Muscle of leg (tissue), 16 donors: ENCODE measurements at places on chromosomes 3 and 15.

GRCh38 chr3:185796431-185797107, 28.3 kb downstream of the IGF2BP2 start:
- peak; percentile 48 for DNase-seq

DNA sequence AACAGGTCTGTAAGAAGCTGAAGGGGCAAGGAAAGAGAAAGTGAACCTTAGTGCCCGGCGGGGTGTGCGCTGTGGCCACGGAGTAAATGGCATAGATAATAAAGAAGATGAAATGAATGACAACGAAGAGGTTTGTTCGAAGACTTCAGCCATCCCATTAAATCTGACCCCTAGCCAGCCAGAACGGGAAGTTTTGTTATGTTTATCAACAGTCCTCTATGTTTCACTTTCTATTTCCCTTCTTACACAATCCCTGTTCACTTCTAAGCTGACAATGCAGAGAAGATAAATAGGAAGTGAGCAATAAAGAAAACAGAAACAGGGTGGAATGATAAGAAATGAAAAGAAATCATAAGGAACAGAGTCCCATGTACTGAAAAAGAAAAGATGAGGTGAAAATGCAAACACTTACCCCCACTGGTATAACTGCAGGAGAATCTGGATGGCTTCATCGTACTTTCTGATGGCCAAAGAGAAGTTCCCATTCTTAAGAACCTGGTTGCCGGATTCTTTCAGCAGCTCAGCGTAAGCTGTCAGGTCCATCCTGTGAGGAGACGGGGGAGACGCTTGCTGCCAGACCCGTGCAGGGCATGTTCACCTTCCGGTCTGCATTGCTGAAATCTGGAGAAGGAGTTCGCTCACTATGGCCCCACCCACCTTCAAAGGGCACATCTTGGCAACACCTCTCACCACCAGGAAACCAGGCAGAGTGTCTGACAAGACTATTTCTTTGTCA, 36.8 kb downstream of the TRANK1 start:
- peak; percentile 81 for DNase-seq

GRCh38 chr15:32120577-32121383, 90.5 kb downstream of the CHRNA7 start:
- DNase-seq: no peak

GRCh38 chr15:88894348-88894818, 961 bp downstream of the HAPLN3 start:
- DNase-seq: peak; percentile 54

DNA sequence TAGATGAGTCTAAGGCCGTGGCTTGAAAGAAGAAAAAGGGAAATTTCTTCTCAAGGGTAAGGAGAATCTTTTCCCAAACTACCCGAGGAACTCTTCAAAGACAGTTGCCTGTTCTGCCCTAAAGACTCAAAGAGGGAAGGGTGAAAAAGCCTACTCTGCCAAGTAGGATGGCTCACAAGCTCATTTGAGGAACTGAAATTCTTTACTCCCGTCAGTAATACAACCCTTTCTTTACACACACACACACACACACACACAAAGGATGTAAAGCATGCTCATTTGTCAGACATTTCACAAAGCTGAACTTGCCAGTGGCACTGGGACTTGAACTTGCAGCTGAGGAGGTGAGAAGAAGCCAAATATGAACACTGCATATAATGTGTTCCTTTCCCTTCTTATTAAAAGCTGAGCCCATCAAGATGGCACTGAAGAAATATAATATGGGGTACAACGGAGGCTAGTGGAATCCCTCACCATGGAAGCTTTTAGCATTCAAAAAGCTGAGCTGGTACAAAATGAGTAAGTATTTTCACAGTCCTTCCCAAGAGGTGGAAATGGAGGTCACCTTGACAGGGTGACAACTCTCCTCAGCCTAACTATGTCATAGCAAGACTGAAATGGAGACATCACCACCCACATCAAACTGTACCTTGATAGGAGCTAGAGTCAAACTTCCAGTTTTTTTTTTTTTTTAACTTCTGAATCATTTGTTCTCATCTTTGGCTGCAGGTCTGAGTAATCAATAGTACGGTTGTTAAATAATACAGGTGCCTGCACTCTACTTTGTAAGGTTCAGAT, 57.6 kb downstream of the TAFA4 start:
- no peak for DNase-seq

DNA sequence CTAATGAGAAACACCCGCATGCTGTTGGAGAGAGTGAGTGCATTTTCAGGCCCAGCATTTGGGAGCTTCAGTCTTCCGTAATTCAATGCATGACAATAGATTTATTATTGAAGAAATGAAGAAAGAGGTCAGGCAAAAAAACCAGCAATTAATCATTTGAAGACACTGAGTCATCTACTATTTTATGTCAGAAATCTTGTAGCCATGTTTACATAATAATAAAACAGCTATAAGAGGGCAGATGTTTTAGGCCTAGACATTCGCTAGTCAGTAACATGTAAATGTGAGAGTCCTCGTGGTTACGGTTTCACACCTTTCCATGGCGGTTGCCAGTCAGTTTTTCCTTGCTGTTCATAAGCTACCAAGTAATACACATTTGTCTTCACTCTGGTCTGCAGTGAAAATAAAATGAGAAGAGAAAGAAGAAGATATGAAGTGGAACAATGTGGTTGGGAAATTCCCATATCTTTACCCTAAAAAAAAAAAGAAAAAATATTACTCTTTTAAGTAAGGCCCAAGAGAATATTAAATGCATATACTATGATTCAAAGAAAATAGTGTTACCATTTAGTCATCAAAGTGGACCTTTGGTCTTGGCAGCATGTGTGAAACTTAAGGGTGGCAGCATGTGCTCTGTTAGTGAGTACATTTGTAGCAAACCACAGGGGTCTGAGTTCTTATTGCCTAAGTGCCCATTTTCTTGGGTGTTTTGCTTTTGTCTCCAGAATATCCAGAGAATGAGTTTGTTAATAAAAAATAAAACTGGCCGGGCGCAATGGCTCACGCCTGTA, 140.5 kb upstream of the TBL1XR1 start:
- DNase-seq: peak; percentile 45

GRCh38 chr3:72088486-72089025, 303.6 kb upstream of the PROK2 start:
- no peak for DNase-seq

GRCh38 chr3:156728267-156728985, 54.0 kb downstream of the TIPARP start:
- DNase-seq: no peak

DNA sequence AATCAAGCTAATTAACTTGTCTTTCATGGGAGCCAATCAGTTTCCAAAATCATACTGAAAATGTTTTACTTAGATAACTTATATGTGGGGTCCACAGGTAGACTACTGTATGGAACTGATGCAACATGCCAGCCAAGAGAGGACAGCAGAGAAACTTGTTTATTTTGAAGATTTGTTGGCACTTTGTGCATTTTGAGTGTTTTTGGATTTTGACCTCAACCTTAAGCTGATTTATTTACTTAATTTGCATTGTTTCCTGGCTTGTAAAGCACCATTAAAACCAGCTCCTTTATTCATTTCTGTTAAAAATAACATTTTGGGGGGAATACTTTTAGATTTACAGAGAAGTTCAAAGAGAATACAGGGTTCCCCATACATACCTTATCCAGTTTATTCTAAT, 166.6 kb downstream of the MCTP2 start:
- DNase-seq: no peak

GRCh38 chr3:23728601-23729117, 77.1 kb upstream of the UBE2E1 start:
- DNase-seq: no peak

GRCh38 chr15:91741986-91742385, 111.5 kb upstream of the SLCO3A1 start:
- no peak for DNase-seq

DNA sequence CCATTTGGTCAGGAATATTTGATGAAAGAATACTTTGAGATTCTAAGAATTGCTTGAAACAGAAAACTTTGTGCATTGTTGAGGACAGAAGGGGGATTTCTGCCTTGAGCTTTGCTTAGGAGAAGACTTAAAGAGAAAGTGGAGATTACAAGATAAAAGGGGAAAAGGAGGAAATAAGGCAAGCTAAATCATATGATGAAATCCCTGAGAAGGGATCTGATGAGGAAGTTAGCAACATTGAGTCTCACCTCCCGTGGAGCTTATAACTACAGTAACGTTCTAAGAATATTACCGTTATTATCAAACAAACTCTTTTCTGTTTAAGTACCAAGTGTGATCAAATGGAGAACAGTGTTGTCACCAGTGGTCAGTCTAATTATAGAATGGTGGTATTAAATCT, 414.7 kb upstream of the NAALADL2 start:
- DNase-seq: no peak

DNA sequence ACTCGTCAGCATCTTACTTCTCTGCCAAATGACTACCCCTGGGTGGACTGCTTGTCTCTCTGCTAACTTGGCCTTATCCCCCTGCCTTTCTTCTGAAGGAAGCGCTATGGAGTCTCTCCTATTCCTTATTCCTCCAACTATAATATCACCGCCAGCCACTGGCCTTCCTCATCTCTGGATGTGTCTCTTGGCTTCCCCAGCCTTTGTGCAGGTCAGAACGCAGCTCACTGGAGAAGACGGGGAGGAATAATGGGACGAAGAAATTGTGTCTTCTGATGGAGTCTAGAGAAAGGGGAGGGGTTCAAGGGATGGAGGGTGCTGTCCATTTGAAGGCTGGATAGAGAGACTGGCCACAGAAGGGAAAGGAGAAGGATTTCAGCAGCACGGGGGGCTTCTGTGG, 16.9 kb downstream of the ITGA11 start:
- no peak for DNase-seq

DNA sequence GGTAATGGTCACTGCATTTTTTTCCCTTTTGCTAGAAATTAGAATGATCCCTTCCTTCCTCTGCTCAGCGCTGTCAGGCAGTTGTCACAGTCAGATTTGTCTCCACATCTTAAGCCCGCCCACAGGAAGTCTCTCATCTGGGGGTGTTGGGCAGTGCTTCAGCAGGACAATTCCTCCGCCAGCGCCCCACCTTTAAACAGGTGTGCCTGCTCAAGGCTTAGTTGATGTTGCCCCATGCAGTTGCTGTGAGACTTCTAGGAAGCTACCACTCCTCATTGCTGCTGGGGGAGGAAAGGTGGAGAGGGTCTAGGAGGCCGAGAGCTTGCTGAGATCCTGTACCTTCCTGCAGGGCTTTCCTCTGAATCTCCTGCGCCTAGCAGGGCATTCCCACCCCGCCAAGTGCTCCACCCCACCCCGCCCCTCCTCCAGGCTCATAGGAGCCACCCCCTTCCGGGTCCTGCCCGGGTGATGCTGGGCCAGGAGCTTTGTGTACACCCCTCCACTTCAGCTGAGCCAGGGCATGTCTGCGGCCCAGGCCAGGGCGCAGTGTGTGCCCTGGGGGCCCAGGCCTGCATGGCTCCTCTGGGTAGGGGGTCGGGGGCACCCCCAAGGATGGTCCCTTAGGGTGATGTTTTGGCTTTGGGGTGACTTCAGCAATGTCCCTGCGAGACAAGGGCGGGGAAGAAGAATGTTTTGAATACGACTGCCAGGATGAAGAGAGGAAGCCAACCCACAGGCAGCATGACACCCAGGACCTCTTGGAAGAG, 68.7 kb downstream of the TRAK1 start:
- DNase-seq: no peak

DNA sequence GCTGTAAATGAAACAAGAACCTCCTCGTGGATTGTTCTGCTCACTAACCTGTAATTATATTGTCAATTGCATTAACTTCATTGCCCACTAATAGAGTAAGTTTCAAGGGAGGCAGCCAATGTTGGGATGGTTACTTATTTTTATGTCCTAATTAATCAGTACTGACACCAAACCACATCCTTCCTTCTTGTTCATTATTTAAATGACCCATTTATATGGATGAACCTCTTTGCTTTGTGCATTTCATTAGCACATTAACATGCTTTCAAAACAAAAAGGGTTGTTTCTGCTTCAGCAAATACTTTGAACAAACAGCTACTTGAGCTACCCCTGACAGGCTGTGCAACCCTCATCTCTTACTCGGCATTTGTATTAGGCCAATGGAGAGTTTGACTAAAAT, 374.2 kb downstream of the MECOM start:
- no peak for DNase-seq

DNA sequence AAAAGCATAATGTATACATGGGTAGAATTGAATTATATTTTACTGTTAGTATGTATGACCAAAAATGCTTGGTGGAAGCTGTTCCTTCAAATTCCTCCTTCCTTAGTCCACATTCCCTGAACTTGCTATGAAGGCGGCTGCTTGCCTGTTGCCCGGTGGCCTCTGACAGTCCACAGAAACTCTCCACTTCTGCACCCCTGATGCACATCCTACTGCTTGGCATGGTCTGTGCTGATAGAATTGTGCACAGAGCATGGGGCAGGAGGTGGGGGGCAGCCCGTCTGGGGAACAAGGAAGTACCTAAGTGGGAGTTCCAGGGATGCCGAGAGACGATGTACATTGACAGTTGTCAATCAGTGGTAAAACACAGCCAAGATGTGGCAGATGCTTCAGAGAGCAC, 33.7 kb upstream of the GABRB3 start:
- DNase-seq: no peak

- DNase-seq: no peak
These were observed 332.2 kb downstream of the AGBL1 start for GRCh38 chr15:86411916-86412315.

GRCh38 chr3:131716007-131716406, 213.2 kb upstream of the MRPL3 start:
- no peak for DNase-seq

- no peak for DNase-seq
These were observed 733.6 kb upstream of the GBE1 start for GRCh38 chr3:82494977-82495489.

DNA sequence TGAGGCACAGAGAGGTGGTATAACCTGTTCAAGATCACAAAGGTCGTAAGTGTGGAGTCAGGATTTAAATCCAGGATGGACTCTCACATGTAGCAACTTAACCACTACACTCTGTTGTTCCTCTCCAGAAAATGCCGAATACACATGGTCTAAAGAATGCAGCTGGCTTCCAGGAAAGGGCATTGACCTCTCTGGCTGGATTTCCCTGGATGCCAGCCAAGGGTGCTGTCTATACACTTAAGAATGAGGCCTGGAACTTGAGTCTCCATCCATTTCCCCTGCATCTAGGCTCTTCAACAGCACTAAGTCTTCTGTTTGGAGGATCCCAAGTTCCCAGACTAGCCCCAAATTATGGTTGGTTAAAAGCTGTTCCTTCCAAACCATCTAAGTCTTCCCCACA, 60.5 kb downstream of the CERS3 start:
- peak; percentile 76 for DNase-seq

DNA sequence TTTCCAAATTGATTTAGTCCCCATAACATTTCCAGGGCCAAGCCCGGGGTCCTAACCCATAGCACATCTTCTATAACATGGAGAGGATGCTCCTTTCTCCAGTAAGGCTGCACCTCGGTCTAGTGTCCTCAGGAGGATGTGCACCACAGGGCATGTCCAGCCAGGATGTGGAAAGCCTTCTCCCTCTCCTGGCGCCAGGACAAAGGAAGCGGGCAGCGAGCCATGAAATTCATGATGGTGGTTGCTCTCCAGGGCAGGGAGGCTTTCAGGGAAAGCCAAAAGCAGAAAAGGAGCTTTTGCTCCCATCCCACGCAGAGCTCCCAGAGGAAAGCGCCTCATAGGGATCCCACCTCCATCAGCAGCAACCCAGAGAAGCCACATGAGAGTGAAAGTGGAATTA, 220.0 kb downstream of the ADAMTSL3 start:
- no peak for DNase-seq
